ENCODE measurements at places on chromosomes 12 and 14.

DNA sequence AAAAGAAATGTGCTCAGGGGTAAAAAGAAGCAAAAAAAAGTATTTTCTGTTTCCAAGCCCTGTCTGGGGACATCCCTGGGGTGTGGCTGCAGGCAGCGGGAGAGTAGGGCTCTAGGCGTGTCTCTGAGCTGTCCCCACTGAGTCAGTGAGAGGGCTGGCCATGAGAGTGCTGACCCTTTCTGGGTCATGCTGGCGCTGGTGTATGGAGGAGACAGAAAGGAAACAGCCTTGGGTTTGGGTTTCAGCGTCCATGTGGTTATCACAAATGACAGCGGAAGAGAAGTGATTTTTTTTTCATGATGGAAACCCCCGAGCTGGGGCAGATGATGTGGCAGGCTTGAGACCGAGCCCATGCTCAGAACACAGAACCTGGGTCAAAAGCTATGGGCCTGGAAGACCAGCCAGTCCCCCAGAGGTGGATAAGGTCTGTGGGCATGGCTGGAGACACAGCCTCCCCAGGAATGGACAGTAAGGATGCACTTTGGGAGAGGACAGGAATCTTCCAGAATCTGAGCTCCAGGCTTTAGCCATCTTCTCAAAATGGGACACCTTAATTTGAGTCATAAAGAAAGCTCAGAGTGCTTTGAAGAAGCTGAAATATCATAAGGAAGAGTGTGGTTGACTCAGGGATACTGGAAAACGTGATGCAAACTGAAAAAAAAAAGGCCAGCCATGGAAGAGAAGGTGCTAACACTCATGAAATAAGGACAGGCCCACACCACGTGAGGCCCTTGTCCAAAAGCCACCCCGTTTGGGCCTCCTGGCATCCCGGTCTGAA is 36.2 kb downstream of the SYNE3 start:
- DNase-seq = no peak

GRCh38 chr14:101175731-101176534 is 272.4 kb upstream of the RTL1 start:
- no peak for DNase-seq

DNA sequence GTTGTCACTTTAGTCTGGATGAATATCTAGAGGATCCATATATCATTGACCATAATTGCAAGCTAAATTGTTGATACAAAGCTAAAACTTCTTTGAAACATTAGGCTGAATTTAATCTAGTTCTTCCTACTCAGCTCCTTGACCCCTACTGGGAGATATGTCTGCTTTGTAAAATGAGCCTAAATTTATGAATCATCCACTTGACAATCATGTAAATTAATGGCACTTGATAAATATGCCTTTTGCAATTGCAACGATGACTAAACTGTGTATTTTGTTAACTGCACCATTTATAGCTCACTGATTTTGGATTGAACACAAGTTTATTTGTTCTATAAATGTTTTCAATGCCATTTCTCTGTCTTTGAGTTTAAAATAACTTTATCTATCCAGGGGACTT is 1616.5 kb upstream of the FLRT2 start:
- no peak for DNase-seq

DNA sequence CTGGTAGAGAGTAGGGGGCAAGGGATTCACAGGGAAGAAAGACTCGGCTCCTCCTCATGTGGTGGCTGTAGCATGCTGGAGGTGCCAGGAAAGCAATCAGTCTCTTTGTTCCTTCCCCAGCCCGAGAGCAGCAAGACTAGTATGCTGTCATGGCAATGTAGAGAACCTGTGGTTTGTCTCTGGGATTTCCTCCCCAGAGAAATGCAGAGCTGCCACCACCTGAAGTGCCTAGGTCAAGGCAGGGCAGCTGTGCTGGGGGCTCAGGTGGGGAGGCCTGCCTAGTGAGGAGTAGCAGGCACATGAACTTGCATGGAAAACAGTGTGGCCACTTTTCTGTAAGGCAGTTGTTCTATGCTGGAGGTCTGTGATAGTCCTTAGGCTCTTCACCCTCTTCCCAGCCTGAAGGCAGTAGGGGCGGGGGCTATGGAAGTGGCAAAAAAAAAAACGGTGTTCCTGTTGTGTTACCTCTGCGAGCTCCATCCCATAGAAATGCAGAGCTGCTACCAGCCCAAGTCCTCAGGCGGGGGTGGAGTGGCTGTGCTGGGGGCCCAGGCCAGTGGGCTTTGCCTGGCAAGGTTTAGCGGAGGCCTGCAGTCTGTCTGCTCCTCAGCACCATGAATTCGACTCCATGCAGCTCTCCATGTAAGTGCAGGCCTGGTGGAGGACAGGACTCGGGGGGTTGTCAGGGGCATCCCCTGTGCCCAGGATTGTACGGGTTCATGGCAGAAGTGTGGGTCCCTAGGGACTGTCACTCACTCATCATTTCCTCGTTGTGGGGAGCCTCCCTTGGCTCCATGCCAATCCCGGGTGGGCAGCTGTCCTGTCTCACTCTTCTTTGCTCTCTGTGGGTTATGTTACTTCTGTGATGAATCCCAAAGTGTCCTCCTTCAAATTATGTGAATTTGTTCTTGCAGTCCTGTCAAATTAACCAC is 4.1 kb upstream of the CLEC4D start:
- no peak for DNase-seq

DNA sequence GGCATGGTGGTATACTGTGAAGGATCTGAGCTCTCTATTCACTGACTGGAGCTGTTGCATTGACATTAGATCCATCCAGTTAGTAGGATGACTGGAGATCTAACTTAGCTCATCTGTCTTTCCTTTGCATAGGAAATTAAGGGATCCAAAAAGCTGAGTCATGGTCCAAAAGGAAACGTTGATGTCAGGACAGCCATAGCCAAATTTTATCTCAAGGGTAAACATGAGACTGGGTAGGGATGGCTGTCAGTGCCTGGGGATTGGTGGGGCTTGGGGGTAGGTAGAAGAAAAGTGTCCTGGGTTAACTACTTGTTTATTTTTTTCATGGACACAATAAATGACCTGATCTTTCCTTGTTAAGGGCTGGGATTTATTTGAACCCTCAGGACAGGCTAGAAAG is 4.6 kb downstream of the FAM177A1 start:
- no peak for DNase-seq

GRCh38 chr12:25376985-25377384 is 126.3 kb upstream of the KRAS start:
- DNase-seq = no peak

GRCh38 chr12:120833849-120834248 is 70.3 kb downstream of the SPPL3 start:
- no peak for DNase-seq

All from stimulated activated CD4-positive, alpha-beta T cell treated with anti-CD3 and anti-CD28 coated beads, Interleukin-15, amount 100 ng/mL, for 1 hour (primary cell).